ENCODE measurements at places on chromosomes 13 and 19.

- peak; percentile 29 for DNase-seq
These were observed 98.1 kb downstream of the SERP2 start for GRCh38 chr13:44471686-44472085.

DNA sequence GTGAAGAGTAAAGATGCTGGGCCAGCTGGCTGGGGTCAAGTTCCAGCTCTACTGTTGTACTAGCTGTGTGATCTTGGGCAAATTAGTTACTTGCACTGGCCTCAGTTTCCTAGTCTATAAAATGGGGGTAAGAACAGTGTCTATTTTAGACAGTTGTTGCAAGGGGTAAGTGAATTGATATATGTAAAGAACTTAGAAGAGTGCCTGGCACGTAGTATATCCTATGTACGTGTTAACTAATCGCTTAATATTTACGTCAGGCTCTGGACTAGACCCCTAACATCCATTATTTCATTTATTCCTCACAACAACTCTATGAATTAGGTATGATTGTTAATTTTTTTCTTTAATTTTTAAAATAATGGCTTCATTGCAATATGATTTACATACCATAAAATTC lies 3.7 kb upstream of the LCP1 start:
- no peak for DNase-seq

DNA sequence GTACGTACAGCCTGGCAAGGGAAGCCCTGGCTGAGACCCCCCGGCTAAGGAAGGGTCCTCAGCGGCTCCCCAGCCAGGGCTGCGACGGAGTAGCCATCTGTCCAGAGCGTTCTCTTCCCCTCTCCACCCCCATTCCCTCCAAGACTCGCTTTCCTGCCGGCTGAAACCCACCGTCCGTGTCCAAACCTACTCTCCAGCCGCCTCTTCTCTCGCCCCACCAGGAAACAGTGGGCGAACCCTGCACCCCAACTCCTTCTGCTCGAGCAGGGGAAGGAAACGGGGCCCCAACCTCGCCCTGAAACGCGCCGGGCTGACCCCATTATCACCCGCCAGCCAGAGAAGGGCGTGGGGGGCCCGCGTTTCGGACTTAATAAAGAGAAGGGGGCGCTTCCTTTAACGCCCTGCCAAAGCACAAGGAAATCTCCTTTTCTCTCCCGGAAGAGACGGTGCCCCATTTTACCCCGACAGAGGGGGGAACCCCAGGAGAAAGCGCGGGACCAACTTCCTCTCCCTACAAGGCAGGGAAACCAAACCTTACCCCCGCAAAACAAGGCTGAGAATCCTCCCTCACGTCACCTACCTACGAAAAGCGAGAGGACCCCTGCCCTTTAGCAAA lies 2.5 kb downstream of the ZC3H4 start:
- DNase-seq = no peak

DNA sequence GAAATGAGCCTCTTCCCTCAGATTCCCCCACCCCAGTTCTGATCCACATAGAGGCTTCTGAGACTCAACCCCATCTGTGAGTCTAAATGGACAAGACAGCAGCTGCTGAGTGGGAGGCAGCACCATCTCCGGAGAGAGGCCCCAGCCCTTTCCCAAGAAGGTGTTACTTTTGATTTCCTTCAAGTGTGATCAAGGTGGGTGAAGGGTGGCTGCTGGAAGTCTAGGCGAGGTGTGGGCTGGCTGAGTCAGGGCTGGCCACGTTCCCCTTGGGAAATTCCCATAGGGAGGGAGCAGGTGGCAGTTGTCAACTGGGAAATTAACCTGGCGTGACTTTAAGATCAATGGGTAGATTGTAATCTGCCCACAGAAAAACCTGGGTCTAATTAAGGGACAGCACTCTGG lies 148.0 kb downstream of the FOXO1 start:
- no peak for DNase-seq

DNA sequence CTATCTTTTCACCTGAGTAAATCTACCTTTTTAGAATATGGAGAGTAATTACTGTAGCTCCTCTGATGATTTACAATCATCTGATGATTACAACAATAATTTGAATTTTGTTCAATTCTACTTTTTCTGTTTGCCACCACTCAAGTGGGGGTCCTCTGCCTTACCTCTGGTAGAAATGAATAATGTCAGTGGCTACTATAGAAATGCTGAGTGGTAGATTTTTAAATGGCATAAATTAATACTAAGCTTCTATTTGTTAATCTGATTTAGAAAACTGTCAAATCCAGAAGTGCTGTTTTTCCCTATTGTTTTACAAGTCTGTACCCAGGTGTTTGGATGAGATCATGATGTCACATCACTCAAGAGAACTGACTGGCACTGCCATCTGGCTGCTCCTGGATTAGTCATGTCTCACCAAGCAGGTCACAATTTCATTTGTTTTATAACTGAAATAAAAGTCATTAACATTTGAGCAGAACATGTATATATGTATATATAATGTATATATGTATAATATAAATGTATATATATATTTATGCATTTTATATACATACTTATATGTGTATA lies 494.8 kb downstream of the TBC1D4 start:
- no peak for DNase-seq

DNA sequence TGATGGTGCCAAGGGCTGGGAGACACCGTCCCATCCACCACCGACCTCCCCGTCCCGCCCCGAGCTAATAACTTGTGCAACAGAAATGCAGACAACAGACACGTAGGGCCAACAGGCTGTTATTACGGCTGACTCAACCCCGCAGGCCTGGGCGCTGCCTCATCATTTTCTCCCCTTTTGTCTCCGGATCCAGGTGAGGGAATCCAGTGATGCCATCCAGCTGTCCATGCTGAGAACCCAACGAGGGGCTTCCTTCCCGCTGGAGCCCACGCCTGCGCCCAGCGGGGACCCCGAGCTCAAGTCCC lies 6.4 kb upstream of the DIRAS1 start:
- DNase-seq = no peak

DNA sequence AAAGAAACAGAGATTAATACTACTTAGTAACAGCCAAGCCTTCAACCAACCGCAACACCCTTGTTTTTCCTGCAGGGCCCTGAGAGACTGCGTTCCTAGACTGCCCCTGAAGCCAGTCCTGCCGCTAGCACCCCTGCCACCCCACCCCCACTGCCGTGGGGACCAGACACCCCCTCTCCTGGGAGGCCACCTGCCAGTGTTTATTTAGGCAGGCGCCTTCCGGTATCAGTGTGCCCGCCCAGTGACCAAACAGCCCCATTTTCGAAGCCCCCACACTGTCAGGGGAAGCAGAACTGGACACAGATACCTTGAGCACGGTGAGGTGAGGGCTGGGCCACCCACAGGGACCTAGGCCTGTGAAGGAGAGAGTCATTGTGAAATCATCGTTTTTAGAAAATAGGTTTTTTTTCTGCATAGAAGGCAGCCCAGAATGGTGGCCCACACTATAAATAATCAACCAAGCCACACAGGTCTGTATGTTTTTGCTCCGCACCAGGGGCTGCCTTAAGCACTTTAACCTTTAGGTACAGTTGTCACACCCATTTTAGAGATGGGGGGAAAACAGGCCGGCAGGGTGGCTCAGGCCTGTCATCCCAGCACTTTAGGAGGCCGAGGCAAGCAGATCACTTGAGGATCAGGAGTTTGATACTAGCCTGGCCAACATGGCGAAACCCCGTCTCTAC lies 3.5 kb upstream of the TLE5 start:
- DNase-seq = no peak

DNA sequence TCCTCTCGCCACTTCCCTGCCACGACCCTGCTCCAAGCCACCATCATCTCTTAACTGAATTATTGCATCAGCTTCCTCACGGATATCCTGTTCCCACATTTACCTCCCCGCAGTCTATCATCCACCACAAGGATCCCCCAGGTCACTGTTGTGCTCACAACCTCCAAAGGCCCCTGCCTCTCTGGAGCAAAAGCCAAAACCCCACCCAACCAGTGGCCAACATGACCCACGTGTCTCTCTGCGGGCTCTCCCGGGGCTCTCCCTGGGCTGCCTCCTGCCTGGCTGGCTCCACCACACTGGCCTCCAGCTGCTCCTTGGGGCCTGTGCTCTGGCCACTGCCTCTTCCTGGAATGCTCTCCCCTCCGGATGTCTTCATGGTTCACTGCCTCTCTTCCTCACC lies 809.3 kb downstream of the UQCRFS1 start:
- DNase-seq = no peak

- no peak for DNase-seq
These were observed 330.1 kb downstream of the SPRY2 start for GRCh38 chr13:80010846-80011245.

DNA sequence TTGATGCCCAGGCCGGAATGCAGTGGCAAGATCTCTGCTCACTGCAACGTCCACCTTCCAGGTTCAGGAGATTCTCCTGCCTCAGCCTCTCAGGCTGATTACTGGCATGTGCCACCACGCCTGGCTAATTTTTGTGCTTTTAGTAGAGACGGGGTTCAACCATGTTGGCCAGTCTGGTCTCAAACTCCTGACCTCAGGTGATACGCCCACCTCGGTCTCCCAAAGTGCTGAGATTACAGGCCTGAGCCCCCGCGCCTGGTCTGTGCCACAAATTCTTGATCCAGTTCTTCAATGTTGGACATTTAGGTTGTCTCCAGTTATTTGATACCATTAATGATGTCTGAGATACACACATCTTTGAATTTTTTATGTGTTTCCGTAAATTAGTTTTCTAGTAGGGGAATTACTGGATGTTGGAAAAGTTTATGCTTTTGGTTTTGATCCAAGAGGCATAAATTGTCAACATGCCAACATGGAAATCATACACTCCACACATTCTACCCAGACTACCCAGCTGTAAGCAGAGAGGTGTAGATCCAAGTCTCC lies 525 bp upstream of the COG3 start:
- no peak for DNase-seq

DNA sequence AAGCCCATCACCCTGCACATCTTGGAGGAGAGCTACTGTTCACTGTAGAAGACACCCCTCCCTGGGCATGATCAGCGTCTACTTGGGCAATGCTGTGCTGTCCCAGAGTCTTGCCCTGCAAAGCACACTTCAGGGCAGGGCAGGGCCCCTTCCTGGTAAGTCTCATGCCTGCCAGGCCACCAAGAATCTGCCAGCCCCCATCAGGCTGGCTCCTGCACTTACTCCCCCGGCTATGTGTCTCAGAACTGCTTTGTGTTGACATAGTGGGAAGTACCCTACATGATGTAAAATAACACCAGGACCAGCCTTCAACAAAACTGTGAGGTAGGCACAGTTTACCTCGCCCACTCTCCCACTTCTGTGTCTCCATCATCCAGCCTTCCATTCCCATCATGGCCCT lies 27.8 kb upstream of the ATP12A start:
- DNase-seq = no peak

DNA sequence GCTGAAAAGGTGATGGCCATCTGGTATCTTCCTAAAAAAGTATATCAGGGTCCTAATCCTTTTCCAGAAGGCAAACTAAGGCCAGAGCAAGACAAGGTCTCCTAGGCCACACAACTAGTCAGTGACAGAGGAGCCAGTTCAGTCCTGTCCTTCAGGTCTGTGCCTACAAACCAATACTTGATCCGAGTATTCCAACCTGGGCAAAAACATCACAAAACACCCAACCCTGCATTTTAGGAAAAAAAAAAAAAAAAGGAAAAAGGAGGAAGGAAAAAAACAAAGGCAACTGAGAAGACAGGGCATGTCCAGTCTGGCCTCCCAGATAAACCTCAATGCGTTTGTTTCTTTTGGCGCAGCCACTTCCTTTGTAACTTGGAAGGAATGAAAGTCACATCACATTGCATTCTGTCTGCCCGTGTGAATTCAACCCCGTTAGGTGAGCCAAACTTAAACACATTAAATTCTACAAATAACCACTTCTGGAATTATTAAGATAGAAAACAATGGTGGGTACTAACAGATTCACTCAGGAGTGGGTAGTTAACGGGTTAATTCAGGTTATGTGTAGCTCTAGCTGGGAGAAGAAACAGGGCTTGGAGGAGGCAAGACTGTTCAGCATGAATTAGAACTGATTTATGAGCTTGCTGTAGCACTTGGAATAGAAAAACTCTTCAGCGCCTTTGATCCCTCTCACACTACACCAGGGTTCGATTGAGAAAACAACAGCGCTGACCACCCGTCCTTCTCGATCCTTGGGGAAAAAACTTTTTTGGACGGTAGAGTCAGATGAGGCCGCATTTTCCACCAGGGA lies 43.0 kb upstream of the HNRNPA1L2 start:
- no peak for DNase-seq

- no peak for DNase-seq
These were observed 3.5 kb upstream of the SLITRK5 start for GRCh38 chr13:87667686-87668085.

DNA sequence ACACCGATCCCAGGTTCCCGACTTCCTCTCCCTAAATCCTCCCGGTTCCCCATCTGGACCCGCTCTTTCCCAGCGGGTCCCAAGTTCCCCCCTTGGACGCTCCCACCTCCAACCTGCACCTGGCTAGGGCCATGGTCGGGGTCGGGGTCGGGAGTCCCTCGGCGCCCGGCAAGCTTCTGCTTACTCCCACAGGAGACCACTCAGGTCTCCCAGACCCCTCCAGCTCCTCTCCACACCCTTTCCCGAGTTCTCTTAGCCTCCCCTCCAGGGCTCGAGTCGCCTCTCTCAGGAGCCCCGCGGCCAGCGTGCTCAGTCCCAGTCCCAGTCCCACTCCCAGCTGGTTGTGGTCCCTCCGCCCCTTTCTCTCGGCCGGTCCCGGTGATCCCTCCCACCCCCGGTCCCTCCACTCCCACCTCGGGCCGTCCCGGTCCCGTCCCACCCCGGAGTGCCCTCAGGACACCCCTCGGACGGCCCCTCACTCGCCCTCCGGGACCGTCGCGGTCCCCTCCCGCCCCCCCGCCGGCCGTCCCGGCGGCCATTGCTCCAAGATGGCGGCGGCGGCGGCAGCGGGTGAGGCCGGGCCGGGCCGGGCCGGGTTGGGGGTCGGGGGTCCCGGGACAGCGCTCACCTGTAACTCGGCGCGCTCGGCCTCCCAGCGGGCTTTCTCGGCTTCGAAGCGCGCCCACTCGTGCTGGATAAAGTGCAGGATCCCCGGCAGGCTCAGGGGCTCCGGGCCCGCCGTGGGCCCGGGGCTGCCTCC lies at the start of gene FKRP:
Gene FKRP (plus strand): TSS at position 537 of the 760 bp plus-strand sequence. CDS start 9,394 bp downstream, outside the sequence.
- DNase-seq = no peak

GRCh38 chr19:1492474-1493006 lies 1.6 kb downstream of the REEP6 start:
- no peak for DNase-seq

- DNase-seq = no peak
These were observed 713 bp downstream of the KRI1 start for GRCh38 chr19:10565028-10565566.

DNA sequence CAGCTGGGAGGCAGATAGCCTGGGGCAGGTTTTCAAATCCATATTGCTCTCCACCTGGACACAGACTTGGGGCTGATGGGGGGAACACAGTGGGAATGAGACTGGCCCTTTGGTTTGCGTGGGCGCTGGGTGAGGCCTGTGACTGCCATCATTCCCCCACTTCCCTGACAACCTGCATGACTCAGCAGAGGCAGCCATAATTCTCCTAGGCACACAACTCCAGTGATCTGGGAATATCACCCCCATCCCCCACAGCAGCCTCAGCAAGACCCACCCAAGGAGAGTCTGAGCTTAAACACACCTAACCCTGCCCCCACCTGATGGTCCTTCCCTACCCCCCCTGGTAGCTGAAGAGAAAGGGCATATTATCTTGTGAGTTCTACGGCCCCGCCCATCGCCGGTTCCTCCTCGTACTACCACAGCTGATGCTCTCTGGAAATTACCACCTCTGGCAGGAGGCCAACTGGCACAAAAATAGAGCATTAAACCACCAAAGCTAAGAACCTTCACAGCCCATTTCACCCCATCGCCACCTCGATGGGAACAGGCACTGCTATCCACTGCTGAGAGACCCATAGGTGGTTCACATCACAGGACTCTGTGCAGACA lies 71.0 kb downstream of the RNF17 start:
- no peak for DNase-seq

GRCh38 chr13:52832313-52832712 lies 16.1 kb downstream of the PCDH8 start:
- DNase-seq = no peak
